Endothelial cell (in vitro differentiated cells): ENCODE measurements at places on chromosomes 2 and 18. TPM values are rescaled to one million over a fixed set of nuclear protein-coding genes. Genes with fewer than 3 reads are reported as not detected.

Gene CROCC2
- total RNA-seq = not detected

Gene MAL
- total RNA-seq = not detected

DNA sequence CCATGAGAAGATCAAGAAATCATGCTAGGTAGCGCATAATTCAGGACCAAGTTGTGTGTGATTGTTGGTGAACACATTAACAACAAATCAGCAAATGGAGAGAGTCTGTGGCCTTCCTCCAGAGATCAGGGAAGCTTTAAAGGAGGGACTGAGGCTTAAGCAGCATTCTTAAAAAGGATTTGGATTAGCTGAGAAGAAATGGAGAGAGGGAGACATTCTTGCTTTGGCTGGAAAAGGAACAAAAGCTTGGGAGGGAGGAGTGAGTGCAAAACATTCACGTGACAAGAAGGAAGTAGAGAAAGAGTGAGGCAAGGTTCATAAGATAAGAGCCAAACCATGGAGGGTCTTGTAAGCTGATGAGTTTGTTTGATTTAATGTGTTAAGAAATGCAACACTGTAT lies 75.6 kb downstream of the SRD5A2 start:
- no peaks in the 10 kb centered on the region for H3K27me3 ChIP-seq
- H3K4me3 ChIP-seq = no peak overlapping the region
- H3K4me1 ChIP-seq = no peaks in the 10 kb centered on the region
- H3K36me3 ChIP-seq = no peaks in the 10 kb centered on the region

DNA sequence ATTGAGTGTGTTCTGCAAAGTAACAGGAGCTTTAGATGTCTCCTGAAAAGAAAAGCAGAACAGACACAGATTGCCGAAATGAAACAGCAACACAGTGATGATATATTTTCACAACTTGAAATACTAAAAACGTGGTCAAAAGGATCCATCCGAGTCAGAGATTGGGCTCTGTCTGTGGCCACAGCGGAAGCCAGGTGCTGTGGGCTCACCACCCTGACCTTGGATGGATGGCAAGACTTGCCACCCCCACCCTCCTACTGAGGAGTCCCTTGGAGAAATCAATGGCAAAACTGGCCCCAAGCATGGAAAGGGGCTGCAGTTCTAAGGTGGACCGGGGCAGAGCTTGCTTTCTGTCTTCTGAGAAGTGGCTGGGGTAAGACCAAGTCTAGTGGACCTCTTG lies 31.4 kb upstream of the ACKR3 start:
- no peaks in the 10 kb centered on the region for H3K36me3 ChIP-seq
- no peak overlapping the region for H3K4me3 ChIP-seq
- peaks cover 4% of the 10 kb centered on the region for H3K4me1 ChIP-seq
- H3K27ac ChIP-seq = no peak overlapping the region

- peaks cover 7% of the 10 kb centered on the region for H3K27me3 ChIP-seq
- H3K4me3 ChIP-seq = no peak overlapping the region
- DNase-seq = no peak
Observed at GRCh38 chr2:64629329-64629781, 24.4 kb downstream of the SERTAD2 start.

GRCh38 chr2:112788653-112789052 lies 4.4 kb upstream of the IL1A start:
- no peak overlapping the region for H3K4me3 ChIP-seq
- no peak overlapping the region for H3K27ac ChIP-seq
- peaks cover 2% of the 10 kb centered on the region for H3K27me3 ChIP-seq
- no peak for DNase-seq
- no peaks in the 10 kb centered on the region for H3K36me3 ChIP-seq

DNA sequence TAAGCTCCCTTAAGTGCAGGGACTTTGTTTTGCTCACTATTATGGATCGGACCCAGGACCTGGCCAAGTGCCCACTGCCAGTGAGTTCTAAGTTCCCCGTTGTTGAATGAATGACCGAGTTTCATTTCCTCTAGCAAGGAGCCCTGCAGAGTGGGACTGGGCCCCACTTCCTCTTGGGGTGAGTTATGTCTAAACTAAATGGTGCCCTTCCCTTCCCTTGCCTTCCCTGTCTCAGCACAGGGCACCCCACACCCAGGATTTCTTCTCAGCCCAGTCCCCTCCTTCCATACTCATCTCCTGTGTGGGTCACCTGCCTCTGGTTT lies 195.3 kb upstream of the HS6ST1 start:
- H3K4me3 ChIP-seq = no peak overlapping the region
- H3K27me3 ChIP-seq = no peaks in the 10 kb centered on the region
- no peaks in the 10 kb centered on the region for H3K4me1 ChIP-seq
- DNase-seq = no peak
- no peak overlapping the region for H3K27ac ChIP-seq

DNA sequence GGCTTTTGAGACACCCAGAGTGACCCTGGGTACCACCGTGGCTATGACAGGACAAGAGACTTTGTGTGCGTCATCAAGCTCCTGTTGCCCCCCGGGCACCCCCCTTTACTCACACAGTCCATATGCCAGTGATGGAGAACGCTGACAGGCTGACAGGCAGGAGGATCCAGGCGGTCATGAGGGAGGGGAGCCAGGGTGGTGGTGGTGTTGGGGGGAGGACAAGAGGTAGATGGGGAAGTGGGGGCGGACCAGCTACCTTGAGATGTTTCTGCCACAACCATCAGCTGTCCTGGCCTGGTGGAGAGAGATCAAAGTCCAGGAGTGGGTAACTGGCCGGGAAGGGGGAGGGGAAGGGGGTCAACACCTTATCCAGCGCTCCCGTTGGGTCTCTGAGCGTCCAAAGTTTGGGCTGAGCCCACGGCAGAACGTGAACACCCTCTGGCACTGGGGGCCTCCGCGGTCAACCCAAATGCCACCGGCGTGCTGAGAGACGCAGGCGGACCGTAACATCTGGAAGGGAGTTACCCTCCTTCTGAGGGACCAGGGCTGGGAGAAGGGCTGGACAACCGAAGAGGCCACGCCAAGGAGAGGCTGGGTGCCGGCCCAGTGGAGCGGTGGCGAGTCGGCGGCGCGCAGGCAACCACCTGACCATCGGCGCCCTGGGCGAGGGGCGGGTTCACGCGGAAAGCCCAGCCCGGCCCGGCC lies 575 bp downstream of the TMEM150A start:
- H3K4me1 ChIP-seq = peaks cover 27% of the 10 kb centered on the region
- H3K36me3 ChIP-seq = peaks cover 14% of the 10 kb centered on the region

GRCh38 chr2:205563646-205564045 lies 118.7 kb upstream of the NRP2 start:
- H3K27ac ChIP-seq = no peak overlapping the region
- H3K4me1 ChIP-seq = peaks cover 2% of the 10 kb centered on the region

DNA sequence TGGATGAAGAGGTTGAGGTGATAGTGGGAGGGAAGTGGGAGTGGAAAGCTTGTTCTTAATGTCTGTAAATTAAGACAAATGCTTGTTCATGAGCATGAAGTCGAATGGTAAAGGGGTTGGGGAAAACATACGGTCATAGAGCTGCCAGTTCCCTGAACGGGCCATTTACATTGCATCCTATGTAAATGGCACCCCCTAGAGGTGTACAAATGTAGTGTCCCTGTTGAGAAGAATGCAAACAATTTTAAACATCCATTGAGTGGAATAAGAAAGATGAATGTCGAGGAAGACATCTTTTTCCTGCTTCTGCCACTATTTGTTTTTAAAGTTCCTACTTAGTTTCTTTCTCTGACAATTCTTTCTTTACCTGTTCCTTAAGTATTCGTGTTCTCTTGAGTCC lies 155.7 kb downstream of the RDH14 start:
- H3K36me3 ChIP-seq = no peaks in the 10 kb centered on the region
- H3K27ac ChIP-seq = no peak overlapping the region
- DNase-seq = no peak
- H3K27me3 ChIP-seq = no peaks in the 10 kb centered on the region
- H3K4me1 ChIP-seq = peaks cover 5% of the 10 kb centered on the region

DNA sequence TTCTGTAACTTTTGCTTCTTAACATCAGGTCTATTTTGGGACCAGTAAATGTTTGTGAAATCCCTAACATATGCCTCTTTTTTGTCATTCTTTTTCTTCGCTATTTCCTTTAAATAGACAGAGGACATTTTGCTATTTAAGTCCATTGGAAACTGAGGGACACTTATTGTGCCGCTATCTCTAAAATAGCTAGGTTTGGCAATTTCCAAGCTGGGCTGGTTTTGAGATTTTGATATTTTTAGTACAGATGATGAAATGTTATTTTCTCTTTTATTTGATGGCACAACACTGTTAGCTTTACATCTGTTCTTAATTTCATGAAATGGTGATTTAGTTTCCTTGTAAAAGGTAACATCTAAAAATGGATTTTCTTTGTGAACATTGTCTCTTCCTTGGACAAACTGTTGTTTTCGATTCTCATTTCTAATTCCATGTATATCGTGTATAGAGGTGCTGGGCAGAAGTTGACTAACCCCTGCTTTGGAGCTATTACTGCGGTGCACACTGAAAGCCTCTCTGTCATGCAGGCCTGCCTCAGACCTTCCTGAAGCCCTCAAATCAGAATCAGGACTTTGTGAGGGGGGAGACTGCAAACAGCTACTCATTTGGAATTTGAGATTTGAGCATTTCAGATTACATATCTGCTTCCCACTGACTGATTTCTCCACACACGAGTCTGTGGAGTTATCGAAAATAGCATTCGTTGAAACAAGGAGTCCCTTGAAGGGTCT lies 594 bp downstream of the RAD51AP2 start:
- DNase-seq = no peak
- H3K27ac ChIP-seq = peak overlapping the region; percentile 49
- no peaks in the 10 kb centered on the region for H3K36me3 ChIP-seq
- peaks cover 10% of the 10 kb centered on the region for H3K4me1 ChIP-seq
- H3K4me3 ChIP-seq = peak overlapping the region; percentile 85
- H3K27me3 ChIP-seq = no peaks in the 10 kb centered on the region

DNA sequence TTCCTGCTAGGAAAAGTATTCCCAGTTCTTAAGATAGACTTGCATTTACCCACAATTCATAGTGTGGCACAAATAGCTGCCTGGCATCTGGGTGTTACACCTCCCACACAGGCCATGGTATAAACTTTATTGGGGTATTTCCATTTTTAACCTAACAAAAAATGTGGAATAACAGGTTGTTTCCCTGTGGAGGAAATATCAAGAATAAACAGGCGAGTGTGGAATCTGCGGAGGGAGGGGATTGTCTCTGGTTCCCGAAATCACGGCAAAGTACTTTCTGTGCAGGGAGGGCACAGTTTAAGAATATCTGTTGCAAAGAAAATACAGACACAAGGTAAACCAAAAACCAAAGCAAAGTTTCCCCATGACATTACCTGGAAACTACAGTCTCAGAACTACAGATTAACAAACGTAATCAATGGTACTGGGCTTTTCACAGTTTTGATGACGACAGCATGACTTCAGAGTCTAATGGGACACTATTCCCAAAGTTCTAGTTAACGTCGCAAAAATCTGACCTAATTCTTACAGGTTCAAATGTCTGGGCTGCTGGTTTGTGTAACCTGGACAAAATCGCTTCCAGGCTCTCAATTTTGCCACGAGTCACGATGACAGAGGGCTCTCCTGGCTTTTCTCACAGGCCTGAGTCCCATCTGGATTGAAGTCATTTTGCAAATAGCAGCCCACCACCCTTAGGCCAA lies 1.4 kb downstream of the STARD7 start:
- peak overlapping the region; percentile 100 for H3K4me3 ChIP-seq
- H3K36me3 ChIP-seq = peaks cover 5% of the 10 kb centered on the region
- DNase-seq = no peak
- H3K27me3 ChIP-seq = peaks cover 8% of the 10 kb centered on the region
- H3K4me1 ChIP-seq = peaks cover 39% of the 10 kb centered on the region
